NCI-H2081 (cell line): ENCODE measurements at places on chromosomes 7 and 10.

DNA sequence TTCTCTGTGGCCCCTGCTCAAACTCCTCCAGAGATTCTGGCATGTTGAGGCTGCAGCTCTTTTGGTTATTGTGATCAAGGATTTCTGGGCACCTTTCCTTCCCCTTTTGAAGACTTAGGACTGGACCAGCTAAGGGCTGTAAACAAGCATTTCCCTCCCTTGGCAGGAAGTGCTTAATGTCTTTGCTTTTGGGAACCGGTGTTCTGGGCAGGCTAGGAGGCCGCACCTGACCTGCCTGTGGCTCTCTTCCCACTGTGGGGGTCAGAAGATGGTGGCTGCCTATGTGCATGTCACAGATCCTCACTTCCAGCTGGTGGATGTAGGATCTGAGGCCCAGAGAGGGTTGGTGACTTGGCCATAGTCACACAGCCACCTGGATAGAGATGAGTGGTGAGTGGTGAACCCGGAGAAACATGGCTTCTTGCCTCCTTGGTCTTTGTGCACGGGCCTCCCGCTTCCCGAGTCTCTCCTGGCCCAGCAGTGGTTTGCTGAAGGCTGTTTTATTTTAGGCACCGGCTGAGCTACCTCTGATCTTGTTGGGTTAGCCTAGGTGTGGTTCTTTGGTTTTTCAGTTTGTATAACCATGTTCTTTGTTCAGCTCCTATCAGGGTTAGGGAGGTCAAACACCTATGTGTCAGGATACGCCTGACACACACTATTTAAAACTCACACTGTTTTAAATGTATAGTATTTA is 82.0 kb downstream of the GRK5 start:
- DNase-seq = no peak

DNA sequence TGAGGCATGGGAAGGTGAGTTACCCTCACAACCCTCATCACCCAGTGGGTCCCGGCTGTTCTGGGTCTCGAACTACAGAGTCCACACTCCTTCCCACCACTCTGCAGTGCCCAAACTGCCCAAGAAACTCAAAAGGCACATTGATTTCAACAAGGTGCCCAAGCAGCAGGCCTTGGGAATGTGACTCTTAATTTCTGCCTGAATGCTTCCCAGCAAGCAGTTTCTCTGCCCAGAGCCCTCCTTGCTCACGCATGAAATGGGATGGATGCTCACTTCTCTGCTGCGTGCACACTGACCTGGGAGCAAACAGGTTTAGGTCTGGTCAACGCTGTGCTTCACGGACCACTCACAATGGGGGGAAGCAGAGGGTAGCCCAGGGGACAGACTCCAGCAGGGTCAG is 77.9 kb downstream of the GRB10 start:
- no peak for DNase-seq

- DNase-seq = no peak
Measured at GRCh38 chr10:131211965-131212619, 99.4 kb downstream of the TCERG1L start.

DNA sequence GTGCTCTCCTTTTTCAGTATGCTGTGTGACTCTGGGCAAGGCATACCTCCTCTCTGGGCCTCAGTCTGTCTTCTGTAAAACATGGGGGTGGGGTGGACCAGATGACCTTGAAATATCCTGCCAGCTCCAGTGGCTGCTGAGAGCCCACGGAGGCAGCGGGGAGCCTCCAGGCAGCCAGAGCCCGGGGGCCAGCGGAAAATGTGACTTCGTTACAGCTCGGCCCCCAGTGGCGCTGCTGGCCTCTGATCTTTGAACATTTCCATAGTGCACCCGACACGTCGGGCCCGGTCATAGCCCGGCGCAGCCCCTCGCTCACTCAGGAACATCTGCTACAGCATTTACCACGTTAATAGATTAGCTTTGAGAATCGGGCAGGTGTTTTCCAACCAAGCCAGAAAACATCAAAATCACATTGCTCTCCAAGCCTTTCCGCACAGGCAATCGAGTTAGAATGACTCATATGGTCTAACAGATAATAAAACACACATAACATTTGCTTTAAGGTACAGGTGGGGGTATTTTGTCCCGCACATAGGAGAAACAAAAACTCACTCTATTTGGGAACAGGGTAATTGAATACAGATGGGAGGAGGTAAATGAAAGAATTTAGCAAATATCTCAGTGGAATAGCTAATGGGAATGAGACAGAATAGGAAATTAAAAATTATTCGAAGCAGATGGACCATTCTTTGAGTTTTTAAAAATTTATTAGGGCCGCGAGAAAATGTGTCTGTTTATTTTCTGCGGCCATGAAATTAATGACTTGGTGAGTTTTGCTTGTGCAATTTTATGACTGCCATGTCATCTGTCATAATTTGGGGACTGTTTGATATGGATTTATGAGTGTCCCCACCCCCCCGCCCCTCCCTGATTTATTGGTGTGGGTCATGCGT is 26.3 kb upstream of the COMTD1 start:
- DNase-seq = peak; percentile 10

DNA sequence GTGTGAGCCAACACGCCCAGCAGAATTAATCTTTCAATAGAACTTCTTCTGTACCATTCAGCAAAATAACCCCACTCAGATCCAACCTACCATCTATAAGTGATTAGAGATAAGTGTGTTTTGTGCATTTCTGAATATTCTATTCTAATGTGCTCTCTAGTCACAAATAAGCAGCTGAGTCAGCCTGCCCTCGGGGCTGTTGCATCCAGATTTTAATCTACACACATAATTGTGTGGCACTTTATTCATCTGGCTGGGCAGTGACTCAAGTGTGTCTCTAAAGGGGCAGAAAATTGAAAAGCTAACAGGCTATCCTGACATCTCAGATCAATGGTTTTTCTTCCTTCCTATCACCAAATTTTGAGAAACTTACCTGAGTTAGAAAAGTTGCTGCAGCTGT is 60.3 kb downstream of the PRR15 start:
- DNase-seq = no peak

DNA sequence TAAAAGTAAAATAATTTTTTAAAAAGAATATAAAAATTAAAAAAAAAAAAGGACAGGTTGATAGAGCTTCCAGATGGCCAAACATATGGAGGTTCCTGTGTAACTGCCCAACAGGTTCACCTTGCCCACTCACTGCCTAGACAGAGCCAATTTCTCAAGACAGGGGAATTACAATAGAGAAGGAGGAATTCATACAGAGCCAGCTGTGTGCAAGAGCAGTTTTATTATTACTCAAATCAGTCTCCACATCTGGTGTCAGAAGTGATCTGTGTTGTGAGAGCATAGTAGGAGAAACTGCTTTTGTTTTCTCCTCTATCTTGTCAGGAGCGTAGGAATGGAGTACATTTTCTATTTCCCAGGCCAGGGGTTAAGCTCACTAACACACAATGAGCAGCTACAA is 31.0 kb downstream of the C7orf33 start:
- DNase-seq = no peak

GRCh38 chr10:72852508-72852907 is 41.0 kb upstream of the OIT3 start:
- no peak for DNase-seq

GRCh38 chr10:11227103-11227502 is 209.4 kb downstream of the CELF2 start:
- DNase-seq = no peak

GRCh38 chr7:14751461-14751860 is 151.1 kb downstream of the DGKB start:
- DNase-seq = peak; percentile 24

DNA sequence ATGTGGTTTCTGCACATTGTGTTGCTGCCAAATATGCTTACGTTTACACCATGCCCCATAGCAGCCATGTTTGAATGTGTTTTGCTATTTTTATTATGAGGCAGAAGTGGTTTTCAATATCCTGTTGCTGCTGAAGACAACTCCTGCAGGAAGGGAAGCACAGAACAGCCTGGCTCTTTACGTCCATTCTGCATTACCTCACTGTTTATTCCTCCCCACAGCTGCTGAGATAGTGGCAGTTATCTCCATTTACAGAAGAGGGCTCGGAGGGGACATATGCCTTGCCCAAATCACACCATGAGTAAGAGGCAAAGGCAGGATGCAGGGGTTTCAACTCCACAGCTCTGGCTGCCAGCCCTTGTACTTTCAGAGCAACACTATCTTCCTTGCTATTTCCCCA is 35.3 kb downstream of the PLPP4 start:
- no peak for DNase-seq

GRCh38 chr10:30591249-30591670 is 38.3 kb downstream of the LYZL2 start:
- peak; percentile 55 for DNase-seq

- DNase-seq = no peak
Measured at GRCh38 chr10:15817409-15818046, 42.8 kb downstream of the MINDY3 start.

DNA sequence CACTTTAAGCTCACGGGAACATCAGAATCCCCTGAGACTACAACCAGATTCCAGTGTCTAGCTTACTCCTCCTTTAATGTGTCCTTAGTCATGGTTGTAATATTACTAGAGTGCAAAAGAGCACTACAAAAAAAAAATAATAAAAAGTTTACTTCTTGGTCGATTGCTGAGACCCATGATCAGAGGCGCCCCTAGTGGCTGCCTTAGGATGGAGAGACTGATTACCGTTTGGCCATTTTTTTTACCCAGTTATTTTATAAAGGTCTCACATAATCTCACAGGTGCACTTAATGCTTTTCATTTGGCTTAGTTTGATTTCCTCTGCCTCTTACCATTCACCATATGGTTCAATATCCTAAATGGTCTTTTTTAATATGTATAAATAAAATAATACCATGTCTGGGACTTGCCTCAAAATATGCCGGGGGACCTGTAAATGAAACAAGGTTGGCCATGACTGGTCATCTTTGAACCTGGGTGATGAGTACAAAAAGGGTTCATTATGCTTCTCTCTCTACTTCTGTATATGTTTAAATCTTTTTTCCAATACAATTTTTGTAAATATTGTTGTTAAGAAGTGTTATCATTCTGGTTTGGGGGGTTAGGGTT is 331.5 kb upstream of the NFE2L3 start:
- no peak for DNase-seq

DNA sequence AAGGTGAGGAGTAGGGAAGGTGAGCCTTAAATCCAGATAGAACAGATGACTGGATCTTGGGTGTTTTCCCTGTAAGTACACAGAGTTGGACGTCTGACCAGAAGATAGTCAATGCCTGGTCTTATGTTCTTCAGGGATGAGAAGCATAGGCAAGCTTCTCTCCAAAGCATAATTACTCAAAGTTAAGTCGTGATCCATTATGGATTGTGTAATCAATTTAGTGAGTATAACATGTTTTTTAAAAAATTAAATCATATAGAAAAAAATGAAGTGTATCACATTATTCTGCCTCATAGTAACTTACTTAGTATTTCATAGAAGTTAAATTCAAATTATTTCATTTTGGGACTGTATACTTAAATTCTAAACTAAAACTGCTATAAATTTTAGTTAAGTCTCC is 39.7 kb downstream of the KDM7A start:
- DNase-seq = no peak

DNA sequence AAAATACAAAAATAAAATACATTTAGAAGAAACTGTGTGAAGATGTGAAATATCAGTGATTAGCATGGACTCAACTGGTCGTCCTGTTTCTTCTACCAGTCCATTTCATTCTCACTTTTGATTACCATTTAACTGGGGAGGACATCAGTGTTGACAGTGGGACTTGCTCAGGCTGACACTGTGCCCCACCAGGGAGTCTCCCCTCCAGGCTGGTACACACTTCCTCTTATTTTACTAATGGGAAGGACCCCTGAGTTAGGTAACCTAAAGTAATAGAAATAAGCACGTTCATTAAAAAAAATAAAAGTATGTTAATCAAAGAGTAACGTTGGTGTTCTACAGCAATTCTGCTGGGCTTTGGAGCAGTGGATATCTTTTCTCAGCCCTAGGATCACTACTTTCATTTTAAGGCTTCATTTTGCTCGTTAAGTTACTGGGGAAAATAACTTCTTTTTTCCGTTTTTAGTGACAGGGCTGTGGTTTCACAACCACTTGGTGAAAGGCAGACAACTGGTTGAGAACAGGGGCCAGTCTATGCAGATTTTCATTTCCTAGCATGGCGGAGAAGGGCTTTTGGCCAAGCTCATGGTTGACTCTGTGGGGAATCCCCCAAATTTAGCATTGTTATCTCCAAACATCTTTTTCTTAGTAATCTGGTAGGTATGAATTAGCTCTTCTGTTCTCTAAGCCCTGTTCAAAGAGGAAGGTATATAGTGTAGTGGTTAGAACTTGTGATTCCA is 2.1 kb downstream of the SNX10 start:
- DNase-seq = no peak

GRCh38 chr7:49714182-49714581 is 59.3 kb upstream of the VWC2 start:
- DNase-seq = no peak

GRCh38 chr10:113431398-113432160 is 121.3 kb upstream of the HABP2 start:
- DNase-seq = no peak

DNA sequence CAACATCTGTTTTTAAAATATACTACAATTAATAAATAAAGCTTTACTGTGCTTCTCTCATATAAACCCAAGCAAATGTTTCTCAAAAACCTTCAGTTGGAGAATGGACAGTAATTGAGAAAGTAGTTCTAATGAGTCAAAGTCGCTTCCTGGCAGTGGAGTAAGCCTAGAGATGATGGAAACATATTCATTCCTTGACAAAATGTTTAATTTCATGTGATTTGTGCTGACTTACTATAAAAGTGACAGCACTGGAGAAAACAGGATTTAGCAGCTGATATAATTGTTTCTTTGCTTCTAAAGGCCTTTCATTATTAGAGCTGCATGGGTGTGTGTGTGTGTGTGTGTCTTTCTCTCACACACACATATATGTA is 9.0 kb downstream of the ELMO1 start:
- DNase-seq = no peak

DNA sequence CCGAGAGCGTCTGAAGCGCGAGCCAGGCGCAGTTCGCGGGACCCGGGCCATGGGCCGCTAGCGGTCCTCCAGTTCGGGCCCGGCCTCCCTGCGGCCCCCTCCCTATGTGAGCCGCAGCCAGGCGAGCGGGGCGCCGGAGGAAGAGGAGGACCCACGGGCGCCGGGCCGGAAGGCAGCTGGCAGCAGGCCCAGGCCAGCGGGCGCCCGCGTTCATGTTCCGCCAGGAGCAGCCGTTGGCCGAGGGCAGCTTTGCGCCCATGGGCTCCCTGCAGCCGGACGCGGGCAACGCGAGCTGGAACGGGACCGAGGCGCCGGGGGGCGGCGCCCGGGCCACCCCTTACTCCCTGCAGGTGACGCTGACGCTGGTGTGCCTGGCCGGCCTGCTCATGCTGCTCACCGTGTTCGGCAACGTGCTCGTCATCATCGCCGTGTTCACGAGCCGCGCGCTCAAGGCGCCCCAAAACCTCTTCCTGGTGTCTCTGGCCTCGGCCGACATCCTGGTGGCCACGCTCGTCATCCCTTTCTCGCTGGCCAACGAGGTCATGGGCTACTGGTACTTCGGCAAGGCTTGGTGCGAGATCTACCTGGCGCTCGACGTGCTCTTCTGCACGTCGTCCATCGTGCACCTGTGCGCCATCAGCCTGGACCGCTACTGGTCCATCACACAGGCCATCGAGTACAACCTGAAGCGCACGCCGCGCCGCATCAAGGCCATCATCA is 1.1 kb downstream of the ADRA2A start:
- peak; percentile 4 for DNase-seq

- DNase-seq = no peak
Measured at GRCh38 chr7:154858836-154859537, 143.9 kb downstream of the PAXIP1 start.

GRCh38 chr7:20199015-20199737 is 18.0 kb downstream of the MACC1 start:
- DNase-seq = peak; percentile 7
